ENCODE measurements at places on chromosomes 7 and 10.

GRCh38 chr7:24036033-24036412, 248.0 kb upstream of the NPY start:
- no peak for DNase-seq

GRCh38 chr10:1733720-1734119, 3.6 kb downstream of the ADARB2 start:
- DNase-seq, result no peak

DNA sequence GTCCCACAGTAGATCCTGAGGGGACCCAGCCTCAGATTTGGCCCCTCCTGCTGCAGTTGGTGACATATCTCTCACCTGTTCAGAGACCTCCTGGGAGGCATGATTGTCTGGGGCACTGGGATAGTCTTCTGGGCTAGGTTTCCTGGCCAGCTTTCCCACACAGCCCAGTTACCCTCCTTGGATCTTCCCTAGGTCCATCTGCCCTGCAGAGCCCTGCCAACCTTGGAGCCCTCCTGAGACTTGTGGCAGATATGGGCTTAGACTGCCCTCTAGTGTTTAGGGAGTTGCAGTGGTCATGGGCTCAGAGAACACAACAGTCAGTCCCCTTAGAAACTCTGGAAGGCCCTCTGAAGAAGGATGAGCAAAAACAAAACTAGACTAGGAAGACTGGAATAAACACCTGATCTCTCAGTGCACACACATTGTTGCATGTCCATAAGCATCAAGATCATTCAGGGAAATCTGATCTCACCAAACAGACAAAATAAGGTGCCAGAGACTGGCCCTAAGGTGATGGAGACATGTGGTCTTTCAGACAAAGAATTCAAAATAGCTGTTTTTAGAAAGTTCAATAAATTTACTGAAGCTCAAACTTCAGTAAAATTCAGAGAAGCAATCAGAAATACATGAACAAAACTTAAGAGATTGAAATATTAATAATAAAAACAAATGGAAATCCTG, 324.6 kb downstream of the ATRNL1 start:
- no peak for DNase-seq

DNA sequence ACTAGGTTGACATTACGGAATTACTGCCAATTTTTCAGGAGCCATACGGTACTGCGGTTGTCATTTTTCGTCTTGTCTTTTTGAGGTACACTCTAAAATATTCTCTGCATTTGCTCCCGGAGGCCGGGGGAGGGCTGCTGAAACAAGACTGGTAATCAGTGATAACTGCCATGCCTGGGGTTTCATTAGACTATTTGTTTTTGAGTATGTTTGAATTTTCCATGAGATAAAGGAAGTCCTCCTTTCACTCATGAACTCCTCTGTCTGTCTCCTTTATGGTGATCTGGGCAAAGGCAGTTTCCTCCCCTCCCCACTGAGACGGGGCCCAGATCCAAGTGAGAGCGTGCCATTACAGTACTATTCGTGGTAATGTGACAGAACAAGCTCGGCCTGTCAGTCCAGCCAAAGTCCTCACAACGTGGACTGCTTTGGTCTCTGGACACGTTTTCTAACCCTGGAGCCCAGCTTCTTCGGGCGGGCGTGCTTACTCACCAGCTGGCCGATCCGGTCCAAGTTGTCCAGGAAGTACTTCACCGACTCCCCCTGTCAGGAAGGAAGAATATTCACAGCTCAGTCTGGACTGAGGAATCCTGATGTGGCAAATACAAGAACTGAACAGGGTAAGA, 45.1 kb downstream of the AMZ1 start:
- DNase-seq, result no peak

GRCh38 chr10:126650161-126650560, 20.3 kb downstream of the C10orf90 start:
- DNase-seq, result no peak

- no peak for DNase-seq
These were observed 58.6 kb upstream of the SDK1 start for GRCh38 chr7:3242398-3242972.

DNA sequence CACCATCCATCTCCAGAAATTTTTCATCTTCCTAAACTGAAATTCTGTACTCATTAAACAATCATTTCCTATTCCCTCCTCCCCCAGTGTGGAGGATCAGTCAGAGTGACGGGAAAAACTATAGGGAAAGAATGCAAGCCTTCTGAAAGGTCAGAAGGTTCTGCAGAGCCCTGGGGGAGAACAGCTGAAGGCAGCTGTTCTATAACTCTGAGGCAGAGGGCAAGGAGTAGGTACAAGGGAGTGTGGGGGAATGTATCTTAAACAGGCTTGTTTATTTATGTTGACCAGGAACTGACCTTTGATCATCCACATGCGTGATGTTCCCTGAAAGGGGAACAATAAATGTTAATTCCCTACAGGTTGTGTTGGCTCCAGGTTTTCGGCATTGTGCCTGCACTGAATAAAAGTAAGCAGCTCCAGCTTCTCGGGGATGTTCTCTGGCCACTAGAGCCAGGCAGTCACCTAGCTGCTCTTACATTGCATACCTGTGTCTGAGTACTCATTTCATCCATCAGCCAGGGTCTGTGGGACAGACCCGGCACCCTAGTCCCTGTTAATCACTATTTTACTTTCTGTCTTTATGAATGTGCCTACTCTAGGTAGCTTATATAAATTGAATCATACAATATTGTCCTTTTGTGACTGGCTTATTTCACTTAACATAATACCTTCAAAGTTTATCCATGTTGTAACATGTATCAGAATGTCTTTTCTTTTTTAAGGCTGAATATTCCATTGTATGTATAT, 5.8 kb downstream of the IFIT1 start:
- DNase-seq, result no peak

DNA sequence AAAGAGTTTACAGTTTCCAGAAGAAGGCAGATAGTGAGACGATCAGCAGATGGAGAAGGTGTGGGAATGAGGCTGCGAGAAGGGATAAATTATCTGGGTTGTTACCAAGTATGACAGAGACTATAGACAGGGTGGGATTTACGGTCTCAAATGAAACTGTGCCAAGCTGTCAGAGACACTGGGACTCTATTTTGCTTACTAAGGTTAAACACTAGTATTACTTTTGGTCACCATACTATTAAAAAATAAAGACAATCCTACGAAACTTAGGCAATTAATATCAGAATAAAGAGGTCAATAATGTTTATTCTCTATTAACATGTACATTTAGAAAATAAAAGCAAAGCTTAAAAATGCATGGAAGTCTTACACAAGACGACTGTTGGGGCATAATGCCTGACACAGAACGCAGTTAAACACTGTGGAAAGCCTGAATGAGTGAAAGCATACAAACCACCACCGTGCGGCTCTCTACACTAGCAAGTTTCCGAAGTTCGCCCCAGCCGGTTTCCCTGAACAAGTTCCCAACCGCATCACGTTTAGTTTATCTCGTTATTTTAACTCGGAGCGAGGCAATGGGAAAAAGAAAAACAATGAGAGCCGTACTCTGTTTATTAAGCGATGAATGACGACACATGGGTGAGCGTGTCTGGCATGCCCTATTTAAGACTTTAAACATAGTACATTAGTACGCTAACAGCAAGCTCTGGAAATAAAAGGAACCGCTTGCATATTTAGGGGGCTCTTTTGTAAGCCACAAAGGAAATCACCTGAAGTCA, 909 bp upstream of the CC2D2B start:
- peak; percentile 2 for DNase-seq

DNA sequence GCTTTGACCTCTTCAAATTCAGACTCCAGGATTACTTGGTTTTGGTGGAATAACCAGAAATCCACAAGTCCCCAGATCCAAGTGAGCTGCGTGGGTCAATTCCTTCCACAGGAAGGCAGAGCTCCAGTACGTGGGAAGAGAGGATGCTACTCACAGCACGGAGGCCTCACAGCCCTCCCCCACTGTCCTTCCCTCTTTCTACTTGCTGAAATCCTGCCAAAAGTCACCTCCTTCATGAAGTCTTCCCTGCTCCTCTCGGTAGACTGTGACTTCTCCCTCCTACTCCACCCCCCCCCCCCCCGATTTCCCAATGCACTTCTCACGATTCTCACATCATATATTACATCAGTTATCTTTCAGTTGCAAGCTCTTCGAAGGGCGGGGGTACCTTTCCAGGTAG, 12.3 kb downstream of the CAMK2G start:
- DNase-seq, result no peak

DNA sequence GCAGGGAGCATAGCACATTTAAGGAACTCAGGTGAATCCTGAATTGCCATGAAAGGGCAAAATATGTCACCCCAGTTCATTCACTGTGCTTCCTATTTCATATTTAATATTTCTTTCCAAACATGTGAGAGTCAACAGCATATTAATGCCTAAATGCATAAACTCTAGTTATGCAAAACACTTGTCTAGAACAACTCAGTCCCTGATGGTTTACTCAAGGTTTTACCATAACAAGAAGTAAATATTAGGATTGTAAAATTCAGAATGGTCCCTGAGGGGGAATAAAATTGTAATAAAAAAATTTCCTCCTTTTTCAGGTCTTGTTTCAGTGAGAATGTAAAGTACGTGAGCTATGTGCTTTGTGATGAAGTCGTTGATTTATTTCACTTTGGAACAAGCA, 51.7 kb upstream of the SEPHS1 start:
- DNase-seq, result no peak

DNA sequence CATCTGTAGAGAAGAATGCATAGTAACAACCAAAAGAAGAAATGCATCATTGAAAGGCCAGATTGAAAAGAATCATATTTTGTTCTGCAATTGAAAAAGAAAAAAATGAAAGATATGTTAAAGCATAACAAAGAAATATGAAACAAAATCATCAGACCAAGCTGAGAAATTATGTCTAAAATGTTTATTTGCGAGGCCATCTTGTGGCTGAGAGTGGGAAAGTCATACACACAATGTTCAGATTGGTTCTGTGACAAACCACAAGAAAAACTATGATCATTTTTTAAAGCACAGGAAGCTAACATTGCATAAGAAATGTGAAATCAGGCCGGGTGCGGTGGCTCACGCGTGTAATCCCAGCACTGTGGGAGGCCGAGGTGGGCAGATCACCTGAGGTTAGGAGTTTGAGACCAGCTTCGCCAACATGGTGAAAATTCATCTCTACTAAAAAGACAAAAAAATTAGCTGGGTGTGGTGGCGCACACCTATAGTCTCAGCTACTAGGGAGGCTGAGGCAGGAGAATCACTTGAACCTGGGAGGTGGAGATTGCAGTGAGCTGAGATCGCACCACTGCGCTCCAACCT, 36.6 kb downstream of the ABCB5 start:
- no peak for DNase-seq

GRCh38 chr7:2821842-2822507, 22.1 kb downstream of the GNA12 start:
- no peak for DNase-seq

DNA sequence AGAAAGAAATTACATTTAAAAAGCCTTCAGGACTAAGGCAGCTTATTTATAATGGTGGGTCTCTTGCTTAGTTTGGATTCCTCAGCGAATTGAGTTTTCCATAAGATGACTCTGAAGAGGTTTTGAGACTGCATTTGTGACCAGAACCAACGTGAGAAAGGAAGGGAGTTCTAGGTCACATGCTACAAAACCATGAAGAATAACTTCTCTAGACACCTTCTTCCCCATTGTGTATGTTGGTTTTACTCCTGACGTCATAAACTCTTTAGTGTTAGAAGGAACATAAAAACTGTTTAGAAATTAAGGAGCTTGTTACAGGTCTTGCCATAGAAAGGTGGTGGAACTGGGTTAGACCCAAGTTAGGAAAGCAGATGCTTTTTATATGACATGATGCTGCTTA, 11.1 kb downstream of the PTPN12 start:
- no peak for DNase-seq
